Activated T-helper 1 cell treated with anti-CD3 and anti-CD28 coated beads, Interleukin-2, amount 50 U/mL, for 16 hours (primary cell): ENCODE measurements at places on chromosomes 2 and 18.

DNA sequence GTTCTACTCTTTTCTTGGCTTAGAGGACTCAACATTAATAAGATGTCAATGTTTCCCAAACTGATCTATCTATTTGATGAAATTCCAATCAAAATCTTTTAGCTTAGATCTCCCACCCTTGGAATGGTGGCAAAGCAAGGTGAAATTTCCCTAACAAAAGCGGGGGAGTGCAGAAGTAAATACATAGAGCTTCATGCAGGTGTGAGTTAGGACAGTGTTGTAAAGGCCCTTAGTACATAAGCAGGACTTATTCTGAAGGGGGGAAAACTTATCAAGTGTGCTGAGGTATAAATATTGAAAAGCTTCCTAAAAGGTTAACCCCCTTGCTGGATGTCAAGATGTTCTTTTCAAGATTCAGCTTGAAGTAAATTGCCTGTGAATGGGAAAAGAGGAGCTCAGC lies 608.6 kb upstream of the CELF4 start:
- no peak for DNase-seq

DNA sequence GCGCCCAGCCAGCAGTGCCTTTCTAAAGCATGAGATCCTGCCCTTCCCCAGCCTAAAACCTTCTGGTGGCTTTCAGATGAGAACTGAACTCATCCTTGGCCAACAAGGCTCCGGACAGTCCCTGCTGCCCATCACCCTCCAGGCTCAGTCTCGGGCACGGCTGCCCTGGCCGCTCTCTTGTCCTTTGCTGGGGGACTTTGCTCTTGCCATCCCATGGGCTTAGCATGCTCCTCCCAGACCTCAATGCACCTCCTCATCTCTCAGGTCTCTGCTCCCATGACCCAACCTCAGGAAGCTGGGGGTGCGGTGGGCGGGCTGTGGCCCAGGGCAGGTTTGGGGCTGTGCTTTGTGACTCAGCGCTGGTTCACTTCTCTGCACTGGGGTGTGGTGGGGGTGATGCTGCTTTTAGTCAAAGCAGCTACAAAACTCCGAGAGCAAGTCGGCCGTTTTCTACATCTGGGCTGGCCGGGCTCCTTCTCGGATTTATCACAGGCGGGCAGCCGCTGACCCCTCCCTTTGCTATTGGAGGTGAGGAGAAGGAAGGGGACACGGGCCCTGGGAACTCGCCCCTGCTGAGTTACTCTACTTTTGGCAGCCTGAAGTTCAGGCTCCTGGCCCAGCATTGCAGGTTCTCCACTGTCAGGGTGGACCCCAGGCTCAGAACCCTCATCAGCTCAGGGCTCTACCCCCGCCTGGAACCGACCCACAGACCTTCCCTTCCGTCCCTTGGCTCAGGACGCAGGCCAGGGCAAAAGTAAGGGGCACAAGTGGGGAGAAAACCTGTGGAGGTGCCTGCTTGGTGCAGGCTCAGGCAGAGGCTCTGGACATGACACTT lies 90.6 kb upstream of the TAF1B start:
- peak; percentile 56 for DNase-seq

DNA sequence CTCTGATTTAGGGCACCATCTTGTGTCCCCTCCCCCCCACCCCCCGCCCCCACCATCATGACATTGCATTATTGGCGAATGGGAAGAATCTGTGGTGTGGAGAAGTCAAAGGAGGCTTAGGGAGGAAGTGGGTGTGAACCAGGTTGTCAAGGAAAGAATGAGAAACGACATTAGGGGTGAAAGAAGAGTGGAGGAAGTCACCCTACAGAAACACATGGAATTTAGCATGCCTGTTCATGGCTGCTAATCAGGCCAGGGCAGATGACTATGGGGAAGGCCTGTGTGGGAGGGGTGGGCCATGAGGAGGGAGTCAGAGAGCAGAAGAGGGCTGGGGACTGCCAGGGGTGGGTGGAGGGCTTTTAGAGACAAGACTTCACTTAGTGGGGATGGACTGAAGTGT lies 81.6 kb downstream of the AOX1 start:
- no peak for DNase-seq

GRCh38 chr2:31828891-31829290 lies 181.9 kb downstream of the MEMO1 start:
- DNase-seq = no peak

- no peak for DNase-seq
Observed at GRCh38 chr18:53819174-53819573, 405.3 kb downstream of the MBD2 start.

GRCh38 chr2:158142165-158142564 lies 40.5 kb downstream of the UPP2 start:
- no peak for DNase-seq

GRCh38 chr2:182866461-182867406 lies at the start of gene FRZB:
FRZB (minus strand) TSS chr2:182866637; CDS start chr2:182866552, 85 bp downstream.
- no peak for DNase-seq

GRCh38 chr2:139946690-139947089 lies 1166.5 kb upstream of the NXPH2 start:
- no peak for DNase-seq

- DNase-seq = no peak
Observed at GRCh38 chr2:81505586-81505985, 1201.0 kb upstream of the LRRTM1 start.

DNA sequence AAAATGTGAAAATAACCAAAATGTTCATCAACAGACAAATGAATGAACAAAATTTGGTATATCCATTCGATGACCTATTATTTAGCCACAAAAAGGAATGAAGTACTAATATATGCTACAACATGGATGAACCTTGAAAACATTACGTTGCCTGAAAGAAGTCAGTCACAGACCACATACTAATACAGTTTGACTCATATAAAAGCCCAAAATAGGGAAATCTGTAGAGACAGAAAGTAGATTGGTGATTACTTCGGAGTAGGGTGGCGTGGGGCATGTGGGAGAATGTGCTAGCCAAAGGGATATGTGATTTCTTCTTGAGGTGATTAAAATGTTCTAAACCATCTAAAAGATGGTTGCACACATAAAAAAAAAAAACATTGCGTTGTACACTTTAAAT lies 44.2 kb upstream of the PPM1B start:
- no peak for DNase-seq

DNA sequence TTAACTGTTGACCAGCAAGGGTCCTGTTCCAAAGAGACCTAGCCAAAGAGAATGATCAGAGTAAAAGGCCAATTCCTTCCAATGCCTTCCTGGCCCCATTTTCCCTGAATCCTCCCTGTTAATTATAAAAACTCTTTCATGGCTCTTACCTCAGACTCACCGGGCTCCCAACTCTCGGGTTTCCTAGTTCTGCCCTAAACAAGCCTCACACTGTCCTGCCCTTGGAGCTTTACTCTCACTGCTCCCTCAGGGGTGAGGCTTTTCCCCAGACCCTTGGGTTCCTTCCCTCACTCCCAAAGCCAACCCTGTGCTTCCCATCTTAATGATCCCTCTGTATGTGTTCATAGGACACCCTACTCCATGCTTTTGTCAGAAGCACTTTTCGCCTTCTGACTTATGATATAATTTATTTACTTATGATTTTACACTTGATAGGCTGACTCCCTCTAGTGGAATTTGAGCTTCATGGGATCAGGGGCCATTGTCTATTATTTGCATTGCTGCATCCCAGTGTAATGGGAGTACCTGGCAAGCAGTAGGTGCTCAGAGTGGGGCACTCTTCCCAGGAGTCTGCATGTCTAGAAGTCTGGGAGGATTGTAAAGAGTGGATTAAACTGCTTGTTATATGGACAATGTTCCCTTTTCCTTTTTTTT lies 29.9 kb upstream of the ZNG1B start:
- DNase-seq = no peak

DNA sequence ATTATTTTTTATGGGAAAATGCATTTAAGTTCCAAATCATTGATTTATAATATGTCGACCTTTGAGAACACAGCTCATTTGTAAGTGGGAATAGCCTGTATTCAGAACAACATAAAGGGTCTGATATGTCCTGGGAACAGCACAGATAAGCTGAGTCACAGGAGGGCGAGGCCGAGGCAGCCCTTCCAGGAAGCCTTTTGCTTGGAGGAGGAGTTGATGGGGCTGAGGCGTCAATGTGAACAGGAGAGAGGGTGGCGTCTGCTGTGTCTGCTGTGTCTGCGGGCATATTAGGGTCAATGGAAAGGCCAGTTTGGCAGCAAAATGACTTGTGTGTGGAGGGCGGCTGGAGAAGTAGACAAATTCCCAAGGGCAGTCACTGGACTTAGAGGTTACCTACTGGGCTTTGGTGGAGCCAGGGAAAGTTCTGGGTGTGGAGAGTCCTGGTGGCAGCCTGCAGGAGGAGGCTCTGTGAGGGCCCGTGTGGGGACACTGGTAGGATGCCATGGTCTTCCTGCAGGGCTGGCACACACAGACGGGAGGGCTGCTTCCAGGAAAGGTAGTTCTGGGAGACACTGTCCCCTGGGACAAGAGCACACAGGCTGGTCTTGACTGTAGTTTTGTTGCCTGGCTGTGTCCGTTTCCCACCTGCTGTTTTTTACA lies 128.1 kb downstream of the GLI2 start:
- no peak for DNase-seq

- no peak for DNase-seq
Observed at GRCh38 chr2:191696001-191696400, 18.1 kb downstream of the NABP1 start.

DNA sequence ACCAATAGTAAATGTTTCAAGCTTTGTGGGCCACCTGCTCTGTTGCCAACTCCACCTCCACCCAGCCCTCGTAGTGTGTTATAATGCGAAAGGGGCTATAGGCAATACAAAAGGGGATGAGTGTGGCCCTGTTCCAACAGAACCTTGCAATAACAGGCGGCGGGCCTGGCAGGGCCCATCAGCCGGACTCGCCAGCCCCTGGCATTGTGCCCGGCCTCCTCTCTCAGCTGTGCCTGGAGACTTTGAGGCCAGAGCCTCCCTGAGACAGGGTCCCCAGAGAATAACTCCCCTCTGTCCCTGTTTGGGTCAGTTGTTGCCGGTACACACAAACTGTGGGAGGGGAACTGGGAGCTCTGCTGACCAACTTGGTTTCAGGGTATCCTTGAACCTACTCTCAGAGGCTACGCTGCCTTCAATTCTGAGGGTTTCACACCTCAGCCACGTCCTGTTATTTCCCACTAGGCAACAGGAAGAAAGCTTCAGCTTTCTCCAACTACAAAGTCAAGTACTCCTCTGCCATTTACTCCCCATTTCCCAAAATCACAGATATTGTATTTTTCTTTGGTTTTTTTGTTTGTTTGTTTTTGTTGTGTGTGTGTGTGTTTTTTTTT lies 58.0 kb upstream of the ZNF236 start:
- no peak for DNase-seq

DNA sequence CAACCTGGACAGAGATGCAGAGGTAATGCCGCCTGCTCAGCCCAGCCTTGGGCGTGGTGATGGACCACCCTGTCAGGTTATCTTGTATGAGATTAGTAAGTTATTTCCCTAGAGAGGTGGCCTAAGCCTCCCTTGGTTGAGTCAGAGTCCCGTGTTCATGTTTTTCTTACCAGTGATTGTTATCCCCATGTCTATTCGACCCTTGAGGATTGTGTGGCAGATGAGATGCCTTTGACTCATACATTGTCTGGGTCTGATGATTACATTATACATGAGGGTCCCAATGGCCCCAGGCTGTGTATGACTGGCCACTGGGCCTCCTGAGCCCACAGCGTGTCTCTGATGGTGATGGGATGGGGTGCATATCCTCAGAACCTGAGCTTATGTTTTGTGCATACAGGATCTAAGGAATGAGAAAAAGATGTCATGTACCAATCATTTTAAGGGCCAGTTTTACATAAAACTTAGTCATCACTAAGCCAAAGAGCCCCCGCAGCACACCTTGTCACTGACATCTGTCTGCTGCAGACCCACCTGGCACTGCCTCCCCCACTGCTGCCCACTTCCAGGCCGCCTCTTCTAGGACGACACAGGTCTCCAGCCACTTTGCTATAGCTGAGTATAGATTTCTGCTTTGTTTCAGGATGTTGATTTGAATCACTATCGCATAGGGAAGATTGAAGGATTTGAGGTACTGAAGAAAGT lies 7.7 kb downstream of the PPP1R7 start:
- DNase-seq = no peak
